ENCODE measurements at places on chromosomes 1 and 21.

GRCh38 chr1:13664451-13664850 lies 35.5 kb upstream of the PRDM2 start:
- no peak for DNase-seq

- DNase-seq, result no peak
These were observed 230.9 kb upstream of the IRF2BP2 start for GRCh38 chr1:234840843-234841242.

DNA sequence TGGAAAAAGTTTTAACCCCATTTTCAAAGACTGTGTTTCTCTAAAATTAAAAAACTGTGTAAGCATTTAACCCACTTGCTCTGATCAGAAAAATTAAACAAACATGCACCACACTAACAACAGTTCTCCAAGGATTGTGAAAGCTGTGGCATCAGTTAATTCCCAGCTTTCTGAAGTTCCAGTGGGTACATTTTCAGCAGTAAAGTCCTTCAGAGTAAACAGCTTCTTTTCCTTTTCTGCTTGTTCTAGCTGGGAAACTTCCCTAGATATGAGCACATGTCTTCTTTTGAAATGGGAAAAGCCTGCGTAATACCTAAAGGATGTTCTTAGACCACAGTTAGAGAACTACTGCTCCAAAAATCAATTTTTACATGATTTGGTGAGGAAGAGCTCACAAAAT lies 11.1 kb downstream of the PRRX1 start:
- no peak for DNase-seq

DNA sequence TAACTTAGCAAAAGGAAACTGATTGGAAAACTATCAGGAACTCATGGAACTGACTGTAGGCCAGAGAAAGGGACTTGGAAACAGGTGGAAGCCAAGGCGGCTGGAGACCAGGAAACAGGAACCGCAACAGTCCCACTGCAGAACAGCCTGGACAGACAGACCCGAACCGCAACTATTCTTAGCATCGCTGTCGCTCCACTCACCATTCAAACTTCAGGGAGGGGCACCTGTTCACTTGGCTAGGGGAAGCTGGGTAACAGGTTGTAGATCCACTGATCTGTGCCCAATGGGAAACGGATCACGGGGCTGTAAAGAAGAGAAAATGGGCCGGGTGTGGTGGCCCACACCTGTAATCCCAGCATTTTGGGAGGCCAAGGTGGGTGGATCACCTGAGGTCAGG lies 61.9 kb downstream of the CLSTN1 start:
- no peak for DNase-seq

DNA sequence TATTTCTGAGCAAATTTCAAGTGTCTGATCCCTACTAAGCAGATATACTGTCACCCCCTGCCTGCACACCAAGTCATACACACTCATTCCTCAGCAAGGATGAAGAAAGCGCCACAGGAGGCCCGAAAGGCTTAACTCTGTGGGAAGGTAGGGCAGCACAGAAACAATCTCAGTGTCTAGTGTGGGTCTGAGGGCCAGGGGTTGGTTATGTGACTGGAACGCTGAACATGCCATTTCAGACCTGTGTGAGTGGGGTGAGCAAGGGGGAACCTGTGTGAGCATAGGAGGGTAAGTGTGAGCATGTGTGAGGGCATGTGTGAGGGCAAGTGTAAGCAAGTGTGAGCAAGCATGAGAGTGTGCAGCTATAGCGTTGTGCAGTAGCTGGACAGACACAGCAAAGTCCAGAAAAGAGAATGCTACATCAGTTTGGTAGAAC lies 6.2 kb downstream of the ITPKB start:
- no peak for DNase-seq

DNA sequence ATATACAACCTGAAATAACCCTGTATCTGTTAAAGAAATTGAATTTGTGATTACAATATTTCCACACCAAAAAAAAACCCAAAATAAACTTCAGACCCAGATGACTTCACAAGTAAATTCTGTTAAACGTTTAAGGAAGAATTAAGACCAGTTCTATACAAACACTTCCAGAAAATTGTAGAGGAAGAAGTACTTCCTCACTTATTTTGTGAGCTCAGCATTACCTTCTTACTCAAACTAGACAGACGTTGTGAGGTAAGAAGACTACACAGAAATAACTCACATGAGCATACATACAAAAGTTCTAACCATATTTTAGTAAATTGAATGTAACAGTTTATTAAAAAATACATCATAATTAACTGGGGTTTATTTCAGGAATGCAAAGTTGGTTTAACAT lies 18.8 kb downstream of the RALGPS2 start:
- DNase-seq, result no peak

DNA sequence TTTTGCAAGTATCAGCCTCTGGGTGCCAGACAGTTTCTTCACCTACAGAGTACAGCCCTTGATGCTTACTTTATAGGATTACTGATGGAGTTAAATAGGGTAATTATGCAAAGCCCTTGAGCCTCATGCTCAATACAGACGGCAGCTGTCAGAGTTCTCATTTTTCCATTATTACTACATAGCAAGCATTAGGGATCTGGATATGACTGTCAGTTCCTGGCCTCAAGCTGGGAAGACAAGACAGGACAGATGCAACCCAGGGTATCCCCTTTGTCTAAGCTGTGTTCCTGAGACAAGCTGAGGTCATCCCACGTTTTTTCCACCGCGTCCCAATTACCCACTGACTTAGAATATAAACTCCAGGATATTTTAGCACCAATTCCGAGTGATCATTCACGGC lies 94.4 kb downstream of the SLC35F3 start:
- DNase-seq, result no peak

DNA sequence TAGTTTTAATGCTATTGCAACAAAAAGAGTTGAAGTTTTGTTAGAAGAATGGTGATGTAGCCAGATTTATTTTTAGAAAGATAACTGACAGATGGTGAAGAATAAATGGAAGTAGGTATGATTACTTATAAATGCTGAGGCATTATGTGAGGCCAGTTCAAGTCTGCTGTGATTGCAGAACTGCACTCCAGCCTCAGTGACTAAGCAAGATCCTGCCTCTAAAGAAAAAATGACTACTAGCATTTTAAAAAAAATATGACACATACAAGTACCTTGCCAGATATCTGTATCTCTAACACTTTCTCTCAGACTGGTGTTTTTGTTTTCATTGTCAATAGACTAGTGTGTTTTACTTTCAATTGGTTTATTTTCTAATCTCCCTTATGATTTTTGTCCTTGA lies 1242.4 kb upstream of the ADGRL4 start:
- no peak for DNase-seq

DNA sequence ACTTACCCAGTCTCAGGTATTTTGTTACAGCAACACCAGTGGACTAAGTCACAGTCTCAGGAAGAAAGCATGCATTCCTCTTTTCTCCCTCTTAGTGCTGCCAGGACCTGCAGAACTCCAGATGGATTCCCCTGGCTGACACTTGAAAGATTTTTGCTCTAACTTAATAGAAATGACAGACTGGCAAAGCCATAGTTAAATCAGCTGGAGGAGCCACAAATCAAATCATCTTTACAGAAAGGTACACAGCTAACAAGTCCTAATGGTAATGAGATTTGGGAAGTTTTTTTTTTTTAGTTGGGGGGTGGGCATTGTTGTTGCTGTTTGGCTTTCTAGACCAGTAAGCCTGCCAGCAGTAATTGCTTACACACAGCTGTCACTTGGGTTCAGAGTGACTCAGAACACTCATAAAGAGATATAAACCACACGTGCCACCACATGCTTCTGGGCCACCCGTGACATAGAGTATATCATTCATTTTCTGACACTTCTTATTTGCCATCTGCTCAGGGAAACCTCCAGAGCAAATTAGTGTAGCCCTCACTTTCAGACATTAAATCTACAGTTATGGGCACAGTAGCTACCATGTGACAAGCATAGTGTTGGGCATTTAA lies 72.4 kb downstream of the FH start:
- no peak for DNase-seq

- DNase-seq, result no peak
These were observed 35.4 kb upstream of the ENAH start for GRCh38 chr1:225688345-225688744.

GRCh38 chr1:24541711-24542346 lies 14.1 kb upstream of the NCMAP start:
- no peak for DNase-seq

- DNase-seq, result peak; percentile 55
These were observed 92.1 kb upstream of the CD53 start for GRCh38 chr1:110780600-110781484.

DNA sequence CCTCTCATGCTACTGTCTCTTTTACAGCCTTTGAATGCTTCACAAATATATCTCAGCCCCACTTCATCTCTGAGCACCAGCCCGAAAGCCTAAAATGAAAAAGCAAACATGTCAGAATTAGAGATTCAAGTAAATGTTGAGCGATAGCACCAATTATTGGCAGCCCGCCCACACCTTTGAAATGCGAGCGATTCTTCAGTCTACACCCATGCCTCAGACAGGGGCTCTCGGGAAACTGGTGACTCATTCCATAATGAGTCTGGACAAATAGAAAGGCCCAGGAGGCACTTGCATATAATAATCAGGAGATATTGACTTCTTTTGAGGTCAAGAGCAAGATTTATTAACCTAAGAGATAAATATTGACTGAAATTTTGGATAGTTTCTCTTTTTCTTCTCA lies 487.3 kb upstream of the PTBP2 start:
- no peak for DNase-seq

DNA sequence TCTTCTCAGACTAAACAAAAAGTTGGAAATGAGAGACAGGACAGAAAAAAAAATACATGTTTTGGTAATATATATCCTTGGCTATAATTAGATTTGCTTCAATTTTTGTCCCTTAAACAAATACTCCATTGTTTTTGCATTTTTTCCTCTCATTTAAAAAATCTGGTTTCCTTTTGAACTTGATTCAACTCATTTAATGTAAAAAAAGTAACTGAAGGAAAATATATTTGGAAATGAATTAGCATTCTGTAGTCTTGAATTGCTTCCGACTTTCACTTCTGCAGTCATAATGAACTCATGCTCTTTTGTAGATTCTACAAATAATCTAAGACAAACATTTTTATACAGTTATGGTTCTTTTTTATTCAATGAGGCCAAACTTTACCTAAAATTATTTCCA lies 309.1 kb downstream of the HMCN1 start:
- no peak for DNase-seq

- no peak for DNase-seq
These were observed 32.8 kb upstream of the ERG start for GRCh38 chr21:38531039-38531541.

DNA sequence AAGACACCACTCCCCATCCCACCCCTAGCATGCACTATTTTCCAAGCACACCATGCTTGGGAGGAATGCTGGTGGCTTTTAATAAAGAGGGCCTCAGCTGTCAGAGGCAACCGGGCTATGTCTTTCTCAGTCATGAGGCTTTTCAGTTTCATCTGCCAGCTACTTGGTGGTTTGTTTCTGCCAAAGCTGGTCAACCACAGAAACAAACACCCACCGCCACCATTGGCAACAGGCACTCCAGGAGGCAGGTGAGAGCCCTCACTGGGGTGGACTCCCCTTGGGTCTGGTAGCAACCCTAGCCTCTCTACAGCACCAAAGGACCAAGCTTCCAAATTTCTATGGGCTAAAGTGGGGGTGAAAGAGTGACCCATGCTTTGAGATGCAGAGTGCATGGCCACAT lies 54.3 kb upstream of the CD1D start:
- DNase-seq, result no peak

DNA sequence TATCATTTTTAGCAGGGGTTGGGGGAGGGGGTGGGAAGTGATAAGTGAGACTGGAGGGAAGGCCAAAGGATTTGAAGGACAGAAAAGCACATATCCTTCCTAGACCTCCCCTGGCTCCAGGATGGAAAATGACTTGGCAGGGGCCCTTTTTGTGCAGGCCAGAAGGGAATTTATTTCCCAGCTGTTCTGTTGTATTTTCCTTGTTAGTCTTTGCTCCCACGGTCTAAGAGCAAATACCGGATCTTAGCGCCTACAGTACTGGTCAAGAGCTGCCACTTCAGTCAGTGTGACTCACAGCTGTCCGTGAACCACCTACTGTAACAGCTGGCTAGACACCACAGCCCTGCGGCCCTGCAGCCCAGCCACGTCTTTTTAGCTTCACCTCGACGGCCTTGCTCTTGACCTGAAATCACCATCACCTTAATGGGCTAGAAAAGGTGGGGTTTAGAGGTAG lies 51.0 kb upstream of the ERRFI1 start:
- no peak for DNase-seq

- no peak for DNase-seq
These were observed 24.0 kb downstream of the PAX7 start for GRCh38 chr1:18654599-18654998.

DNA sequence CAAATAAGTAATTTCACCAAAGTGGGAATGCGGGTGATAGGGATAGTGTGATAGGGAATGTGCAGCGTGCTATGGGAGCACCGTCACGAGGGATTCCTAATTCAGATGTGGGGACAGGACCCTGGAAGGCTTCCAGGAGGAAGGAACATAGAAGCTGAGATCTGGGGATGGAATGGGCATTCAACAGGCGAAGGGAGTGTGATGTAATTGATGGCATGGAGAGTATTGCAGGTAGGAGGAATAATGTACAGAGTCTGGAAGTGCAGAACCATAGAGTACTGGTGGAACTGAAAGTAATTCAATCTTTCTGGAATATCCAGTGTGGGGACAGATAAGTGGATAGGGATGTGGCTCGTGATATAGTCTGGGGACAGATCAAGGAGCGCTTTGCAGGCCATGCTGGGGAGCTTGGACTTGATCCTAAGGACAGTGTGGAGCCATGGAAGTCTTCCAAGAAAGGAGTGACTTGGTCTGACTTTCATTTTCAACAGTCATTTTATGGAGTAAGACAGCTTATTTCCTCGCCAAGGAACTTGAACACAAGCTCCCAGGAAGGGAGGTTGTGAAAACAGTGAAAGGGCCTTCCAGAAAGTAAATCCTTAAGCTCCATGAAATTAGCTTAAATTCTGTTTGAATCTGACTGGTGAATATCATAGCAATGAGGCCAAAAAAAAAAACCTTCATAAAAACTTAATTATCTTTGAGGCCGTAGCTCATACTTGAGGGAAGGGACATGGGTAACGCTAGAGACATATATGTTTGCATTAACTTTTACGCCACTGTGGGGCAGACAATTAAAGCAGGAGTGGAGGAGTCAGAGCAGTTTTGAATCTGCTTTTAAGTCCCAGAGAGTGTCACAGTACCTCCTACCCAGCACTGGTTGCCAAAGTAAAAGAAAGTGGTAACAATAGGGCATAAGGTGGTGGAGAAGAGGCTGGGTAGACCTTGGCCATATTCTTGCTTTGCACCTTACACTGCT lies 55.8 kb downstream of the ROR1 start:
- no peak for DNase-seq

- no peak for DNase-seq
These were observed 33.3 kb upstream of the KCNE1 start for GRCh38 chr21:34545079-34545884.

DNA sequence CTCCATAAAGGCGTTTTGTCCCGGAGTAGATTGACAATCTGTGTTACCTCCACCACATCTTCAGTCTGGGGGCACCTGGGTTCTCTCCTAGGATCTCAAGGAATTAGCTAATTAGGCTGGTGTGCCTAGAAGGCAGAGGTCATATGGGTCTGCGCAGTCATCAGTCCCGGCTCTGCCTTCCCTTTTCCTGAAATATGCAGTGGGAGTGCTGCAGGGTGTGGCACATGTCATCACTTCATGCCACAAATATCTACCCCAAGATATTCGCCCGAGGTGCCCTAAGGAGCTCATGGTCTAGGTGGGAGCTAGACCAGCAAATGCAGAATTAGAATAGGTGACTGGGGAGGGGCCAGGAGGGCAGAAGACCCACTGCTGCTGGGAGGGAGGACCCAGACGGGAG lies 42.9 kb downstream of the ACTL8 start:
- DNase-seq, result no peak

GRCh38 chr1:236142253-236143103 lies at the start of gene GPR137B:
TSS of gene GPR137B (plus strand) at chr1:236142539. CDS start at chr1:236142623, 84 bp downstream.
- peak; percentile 34 for DNase-seq

All from activated T-helper 1 cell treated with Interleukin-2 at 50 U/mL for 16 hours (primary cell).